ENCODE measurements at places on chromosomes 5 and 9.

GRCh38 chr9:78939311-78940065, 632.3 kb upstream of the TLE4 start:
- DNase-seq = no peak

DNA sequence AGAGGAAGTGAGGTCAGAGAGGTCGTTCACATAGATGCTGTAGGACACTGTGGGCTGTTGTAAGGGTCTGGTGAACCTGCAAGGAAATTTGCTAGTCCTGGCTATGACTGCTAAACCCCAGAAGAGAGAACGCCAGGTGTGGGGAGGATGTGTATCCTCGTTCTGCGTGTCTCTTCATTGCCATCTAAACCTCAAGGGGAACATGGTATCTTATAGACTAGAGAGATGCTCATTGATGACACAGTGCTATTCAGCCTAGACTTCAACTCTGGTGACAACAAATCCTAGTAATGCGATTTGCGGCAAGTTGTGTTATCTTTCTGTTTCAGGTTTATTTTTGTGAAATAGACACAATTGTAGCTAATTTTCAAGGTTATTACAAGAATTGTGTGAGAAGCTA, 140.2 kb downstream of the ADAMTSL1 start:
- DNase-seq = no peak

DNA sequence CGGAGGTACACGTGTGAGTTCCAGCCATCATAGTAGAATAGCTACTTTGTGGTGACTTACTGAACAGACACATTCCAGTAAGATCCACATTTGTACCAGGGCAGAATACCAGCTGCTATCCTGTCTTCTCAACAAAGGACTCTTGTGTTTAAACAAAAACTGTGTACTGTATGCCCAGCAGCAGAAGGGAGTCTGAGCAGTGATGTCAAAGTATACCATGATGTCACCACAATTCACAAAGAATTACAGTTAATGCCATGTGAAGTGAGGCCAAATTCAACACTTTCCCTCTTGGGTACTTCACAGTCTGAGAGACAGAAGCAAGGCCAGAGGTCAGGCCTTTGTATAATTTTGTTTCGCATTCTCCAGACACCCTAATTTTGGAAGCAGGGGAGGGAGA, 137.0 kb downstream of the ADAMTSL1 start:
- no peak for DNase-seq

DNA sequence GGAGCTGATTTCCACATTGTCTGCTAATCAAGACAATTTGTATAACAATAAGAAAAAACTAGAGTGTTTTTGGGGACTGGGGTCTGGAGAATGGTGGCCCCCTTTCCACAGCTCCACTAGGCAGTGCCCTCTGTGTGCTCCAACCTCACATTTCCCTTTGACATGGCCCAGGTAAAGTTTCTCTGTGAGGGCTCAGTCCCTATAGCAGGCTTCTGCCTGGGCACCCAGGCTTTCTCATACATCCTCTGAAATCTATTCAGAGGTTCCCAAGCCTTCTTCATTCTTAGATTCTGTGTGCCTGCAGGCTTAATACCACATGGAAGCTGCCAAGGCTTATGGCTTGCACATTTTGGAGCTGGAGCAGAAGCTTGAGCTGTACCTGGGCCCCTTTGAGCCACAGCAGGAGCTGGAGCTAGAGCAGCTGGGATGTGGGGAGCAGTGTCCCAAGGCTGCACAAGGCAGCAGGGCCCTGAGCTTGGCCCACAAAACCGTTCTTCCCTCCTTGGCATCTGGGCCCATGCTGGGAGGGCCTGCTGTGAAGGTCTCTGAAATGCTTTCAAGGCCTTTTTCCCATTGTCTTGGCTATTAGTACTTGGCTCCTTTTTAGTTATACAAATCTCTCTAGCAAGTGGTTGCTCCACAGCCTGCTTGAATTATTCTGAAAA, 49.1 kb upstream of the VPS13A start:
- no peak for DNase-seq

DNA sequence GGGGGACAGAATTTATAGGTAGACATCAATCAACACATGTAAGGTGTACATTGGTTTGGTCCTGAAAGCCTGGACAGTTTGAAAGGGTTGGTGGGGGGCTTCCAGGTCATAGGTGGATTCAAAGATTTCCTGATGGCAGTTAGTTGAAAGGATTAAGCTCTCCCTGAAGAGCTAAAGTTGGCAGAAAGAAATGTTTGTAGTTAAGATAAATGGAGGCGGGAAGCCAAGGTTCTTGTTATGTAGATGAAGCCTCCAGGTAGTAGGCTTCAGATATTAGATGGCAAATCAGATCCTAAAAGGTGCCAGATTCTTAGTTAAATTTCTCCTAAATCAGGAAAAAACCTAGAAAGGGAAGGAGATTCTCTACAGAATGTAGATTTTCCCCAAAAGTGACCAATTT, 9.0 kb upstream of the LRRTM2 start:
- DNase-seq = no peak

GRCh38 chr9:114392749-114393112, 4.9 kb upstream of the AKNA start:
- DNase-seq = no peak

DNA sequence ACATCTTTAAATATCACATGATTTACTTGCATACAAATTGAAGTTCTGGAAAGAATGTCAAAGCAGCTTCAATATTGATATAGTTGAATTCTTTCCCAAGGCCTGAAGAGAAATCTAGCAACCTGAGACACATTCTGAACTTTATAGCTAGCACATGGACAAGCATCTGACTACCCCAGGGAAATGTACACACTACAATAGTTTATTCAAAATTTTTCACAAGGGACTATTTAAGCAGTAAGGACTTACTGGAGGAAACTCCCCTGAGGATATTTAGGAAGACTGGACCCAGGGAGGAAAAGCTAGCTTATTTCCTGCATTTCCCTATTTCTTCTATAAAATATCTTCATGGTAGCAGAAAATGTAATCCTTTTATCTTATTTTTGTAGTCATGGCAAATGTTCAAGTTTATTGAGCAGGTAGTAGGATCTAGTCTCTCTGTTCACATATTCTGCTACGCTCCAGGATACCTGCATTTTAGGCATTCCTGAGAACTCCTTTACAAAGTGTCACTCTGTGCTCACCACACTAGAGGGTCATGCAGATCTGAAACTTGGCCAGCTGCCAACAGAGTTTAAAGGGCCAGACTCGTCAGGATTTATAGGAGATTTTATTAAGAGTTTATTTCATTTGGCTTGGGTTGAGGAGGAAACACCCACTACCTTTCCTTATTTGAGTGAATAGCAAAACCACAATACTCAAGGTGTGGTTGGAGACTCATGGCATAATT, 348.4 kb upstream of the FTMT start:
- DNase-seq = no peak

GRCh38 chr9:17987189-17987588, 408.3 kb downstream of the SH3GL2 start:
- DNase-seq = no peak

DNA sequence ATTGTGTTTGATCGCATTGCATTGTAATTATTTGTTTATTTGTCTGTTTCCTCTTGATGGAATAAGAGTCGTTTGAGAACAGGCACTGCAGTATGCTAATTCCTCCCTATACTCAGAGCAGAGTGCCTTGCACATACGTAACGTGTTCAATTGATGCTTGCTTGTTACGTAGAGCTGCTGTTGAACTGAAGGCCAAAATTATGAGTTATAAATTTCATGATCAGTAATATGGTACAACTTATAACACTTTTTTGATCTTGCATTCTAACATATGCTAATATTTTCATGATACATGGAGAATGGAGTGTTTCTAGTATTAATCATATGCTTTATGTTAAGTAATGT, 26.5 kb upstream of the LIFR start:
- DNase-seq = no peak

DNA sequence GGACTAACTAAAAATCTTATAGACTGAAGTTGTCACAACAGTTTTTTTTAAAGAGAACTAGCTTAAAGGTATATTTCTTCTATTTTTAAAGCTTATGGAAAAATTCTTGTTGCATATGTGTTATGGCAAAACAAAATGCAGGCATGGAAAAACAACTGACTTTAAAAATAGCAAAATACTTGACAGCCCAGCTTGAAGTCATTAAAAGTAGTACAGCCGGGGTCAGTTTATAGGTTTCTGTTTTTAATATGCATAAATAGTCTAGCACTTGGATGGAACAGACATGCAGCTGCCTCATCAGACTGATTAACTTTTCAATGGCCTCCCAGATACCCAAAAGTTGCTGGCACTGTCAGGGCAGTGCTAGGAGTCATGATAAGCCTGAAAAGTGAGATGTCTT, 22.3 kb upstream of the ARL15 start:
- no peak for DNase-seq

GRCh38 chr9:85262333-85262732, 479.4 kb downstream of the AGTPBP1 start:
- DNase-seq = no peak

DNA sequence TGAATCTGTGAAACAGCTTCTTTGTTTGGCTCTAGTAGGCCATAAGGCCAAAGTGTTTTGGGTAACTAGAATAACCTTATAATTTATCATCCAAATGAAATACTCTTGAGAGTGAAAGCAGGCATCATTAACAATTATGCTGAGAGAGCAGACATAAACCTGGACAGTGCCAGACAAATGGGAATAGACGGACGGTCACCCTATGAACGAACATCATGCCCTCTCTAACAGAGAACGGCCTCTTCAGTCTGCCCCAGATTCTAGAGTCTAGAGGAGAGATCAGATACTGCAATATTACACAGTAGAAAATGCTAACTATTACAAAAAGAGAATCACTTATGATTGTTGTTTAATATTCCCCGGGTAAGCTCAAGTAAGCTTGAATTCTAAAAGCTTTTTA, 68.5 kb downstream of the APBA1 start:
- DNase-seq = no peak

DNA sequence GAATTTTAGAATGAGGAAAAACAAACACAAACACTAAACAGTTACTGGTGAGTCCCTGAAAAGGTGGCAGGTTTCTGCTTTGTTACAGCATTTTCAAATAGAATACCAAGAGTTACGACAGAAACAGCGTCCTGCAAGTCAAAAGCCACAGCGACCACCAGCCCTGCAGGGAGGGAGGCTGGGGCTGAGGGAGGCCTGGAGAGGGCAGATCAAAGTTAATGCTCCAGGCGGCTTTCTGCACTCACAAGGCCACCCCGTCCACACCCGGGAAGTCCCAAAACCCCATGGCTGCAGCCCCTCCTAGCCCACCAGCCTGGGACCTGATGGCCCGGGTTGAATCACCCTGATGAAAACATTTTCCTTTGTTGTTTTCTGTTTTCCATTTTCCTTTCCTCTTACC, 29.3 kb downstream of the COL23A1 start:
- DNase-seq = no peak

- DNase-seq = no peak
Measured at GRCh38 chr5:68331192-68332079, 115.9 kb downstream of the PIK3R1 start.

DNA sequence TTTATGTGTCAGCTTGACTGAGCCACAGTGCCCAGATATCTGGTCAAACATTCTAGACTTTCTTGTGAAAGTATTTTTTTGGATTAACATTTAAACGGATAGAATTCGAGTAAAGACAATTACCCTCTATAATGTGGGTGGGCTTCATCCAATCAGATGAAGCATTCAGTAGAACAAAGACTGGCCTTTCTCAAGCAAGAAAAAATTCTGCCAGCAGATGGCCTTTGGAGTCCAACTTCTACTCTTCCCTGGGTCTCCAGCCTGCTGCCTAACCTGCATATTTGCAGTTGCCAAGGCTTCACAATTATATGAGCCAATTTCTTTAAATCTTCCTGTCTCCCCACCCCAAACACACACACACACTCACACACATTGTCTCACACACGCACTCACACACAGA, 86.4 kb downstream of the MED10 start:
- no peak for DNase-seq

DNA sequence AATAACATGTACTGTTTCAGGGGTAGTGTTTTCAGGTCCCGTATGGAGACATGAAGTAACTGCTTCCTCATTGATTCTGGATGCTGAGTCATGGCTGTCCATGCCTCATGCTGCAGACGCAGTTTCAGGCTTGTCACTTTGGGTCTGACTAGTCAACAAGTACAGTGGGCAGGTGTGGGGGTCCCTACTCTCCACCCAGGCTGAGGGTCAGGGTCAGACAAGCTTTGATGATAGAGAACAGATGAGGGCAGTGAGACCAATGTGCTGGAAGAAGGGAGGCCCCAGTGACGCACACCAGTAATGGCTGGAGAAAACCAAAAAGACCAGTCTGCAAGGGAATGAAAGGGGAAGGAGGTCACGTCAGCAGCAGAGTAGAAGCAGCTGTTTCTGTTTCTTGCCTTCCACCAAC, 80.0 kb upstream of the NFIL3 start:
- no peak for DNase-seq

DNA sequence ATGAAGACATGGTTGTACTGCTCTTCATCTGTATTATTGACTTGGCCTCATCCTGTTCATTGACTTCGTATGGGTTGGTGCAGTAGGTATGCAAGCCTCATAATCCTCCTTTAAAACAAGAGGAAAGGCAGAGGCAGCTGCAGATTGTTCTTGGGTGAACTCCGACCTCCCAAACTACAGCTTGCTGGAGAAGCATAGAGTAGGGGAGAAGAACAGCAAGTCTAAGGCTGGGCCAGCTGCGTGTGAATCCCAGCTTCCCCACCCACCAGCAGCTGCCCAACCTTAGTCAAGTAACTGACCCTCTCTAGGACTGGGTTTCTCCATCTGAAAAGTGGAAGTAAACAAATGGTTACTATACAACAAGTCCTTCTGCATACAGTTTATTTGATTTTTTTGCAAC, 114.5 kb upstream of the WWC1 start:
- no peak for DNase-seq

- no peak for DNase-seq
Measured at GRCh38 chr5:180128671-180129261, 57.2 kb upstream of the RNF130 start.

- DNase-seq = no peak
Measured at GRCh38 chr9:15156241-15156640, 150.8 kb downstream of the TTC39B start.

GRCh38 chr5:51731421-51732029, 348.3 kb downstream of the ISL1 start:
- no peak for DNase-seq

DNA sequence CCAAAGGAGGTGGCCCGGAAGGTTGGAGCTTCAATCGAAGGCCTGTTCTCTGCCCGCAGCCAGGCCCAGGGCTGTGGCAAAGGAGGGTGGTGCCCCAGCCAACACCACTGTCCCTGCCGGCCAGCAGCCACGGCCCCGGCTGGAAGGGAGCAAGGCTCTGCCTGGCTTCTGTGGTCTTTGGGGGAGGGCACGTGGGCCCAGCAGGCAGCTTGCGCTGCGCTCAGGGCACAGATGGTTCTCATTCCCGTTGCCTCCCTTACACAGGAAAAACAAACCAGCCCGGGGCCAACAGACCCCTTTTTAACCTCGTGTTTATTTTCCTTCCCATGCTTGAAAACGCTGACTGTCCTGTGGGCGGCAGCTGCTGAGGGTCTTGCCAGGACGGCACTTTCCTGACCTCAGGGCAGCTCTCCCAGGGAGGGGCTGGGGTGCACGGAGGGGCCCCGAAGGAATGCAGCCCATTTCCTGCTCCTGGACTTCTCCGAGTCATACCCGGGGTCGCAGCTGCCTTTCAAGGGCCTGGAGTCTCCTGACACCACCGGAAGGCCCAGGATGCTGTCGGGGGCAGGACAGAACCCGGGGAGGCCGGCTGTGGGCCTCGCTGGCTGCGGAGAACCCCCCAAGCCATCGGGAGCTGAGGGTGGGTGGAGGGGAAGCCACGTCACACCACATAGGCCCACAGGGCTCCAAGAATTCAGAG, 1.1 kb upstream of the GPSM1 start:
- DNase-seq = peak; percentile 89

All from HFF-Myc (cell line).